ENCODE measurements at places on chromosomes 7 and 10.

GRCh38 chr10:48798481-48799254, 114.0 kb downstream of the WDFY4 start:
- DNase-seq: no peak

GRCh38 chr10:104297697-104298660, 29.0 kb downstream of the GSTO2 start:
- DNase-seq: no peak

DNA sequence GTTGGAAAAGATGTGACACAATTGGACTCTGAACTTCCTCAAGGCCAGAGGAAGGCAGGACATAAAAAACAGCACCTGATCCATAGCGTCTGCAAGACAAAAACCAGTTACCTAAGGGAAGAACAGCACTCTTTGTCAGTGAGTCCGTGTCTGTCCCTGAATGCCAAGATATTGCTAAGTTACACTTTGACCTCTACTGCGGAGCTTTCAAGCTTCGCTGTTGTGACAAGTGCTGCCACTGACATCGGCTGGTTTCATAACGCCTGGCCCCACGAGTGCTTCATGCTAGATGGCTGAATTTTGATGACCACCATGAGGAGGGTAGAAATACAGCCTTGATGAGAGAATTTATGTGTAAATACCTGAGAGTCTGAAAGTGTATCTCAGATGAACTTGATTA, 49.7 kb upstream of the JAZF1 start:
- DNase-seq: no peak

DNA sequence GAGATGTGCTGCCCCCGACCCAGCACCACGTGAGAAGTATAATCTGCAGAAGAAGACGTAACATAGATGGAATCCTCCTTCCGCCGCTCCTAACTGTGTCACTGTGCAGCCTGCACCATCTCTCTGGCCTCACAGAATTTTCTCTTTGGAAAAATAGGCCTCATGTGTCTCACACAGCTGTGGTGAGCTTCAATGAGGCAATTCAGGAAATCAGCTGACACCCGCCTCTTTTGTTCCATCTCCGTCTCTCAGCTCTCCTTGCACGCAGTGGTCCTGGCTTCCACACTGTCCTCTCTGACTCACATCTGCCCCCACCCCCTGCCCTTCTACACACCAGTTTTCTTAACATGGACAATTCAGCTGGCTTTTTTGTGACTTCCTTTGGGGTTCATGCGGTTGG, 7.2 kb downstream of the C10orf90 start:
- no peak for DNase-seq

DNA sequence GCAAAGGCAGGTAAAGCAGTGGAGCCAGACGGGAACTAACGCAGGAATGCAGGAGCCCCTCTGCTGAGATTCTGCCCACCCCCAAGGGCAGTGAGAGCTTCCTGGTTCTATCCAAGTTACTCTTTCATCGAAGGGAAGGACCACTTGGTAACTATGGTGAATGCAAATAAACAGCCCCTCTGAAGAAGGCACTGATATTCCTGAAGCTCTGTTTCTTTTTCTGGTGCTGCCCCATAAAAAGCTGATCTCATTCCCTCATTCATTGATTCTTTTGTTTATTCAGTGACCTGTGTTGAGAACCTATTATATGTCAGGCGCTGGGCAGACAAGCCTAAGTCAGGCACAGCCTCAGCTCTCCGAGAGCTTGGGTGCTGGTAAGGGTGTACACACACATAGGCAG, 217.3 kb downstream of the SNX10 start:
- DNase-seq: no peak

DNA sequence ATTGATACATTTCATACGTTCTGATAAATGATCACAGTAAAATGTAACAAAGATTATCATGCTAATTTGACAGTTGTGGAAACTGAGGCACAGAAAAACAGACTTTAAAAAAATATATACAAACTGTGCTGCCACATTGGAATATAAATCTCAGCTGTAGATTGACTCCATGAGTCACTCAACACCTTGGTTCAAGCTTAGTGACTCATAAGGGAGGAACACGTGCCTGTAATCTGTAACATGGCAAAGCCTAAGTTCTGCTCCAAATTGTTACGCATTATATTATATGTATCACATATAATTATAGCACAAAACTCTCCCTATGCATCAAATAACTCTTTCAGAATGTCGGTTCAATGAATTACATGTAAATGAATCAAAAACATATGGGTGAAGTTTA, 1047.5 kb downstream of the GATA3 start:
- no peak for DNase-seq

DNA sequence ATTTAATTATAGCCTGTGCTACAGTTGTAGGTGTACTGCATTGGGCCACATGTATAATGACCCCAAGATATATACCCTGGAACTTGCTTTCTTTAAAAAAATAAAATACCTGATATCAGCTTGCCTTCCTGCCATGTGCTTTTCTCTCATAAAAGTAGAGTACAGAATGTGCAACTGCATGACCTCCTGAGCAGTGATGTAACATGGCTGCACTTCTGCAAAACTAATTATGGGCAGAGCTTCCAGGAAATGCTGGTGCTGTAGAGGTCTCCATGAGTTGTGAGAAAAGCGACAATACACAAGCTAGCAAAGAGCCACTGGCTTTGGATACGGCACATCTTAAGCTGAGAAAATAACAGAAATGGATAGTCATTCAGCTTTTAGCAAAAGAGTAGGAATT, 6.5 kb upstream of the ERLIN1 start:
- DNase-seq: no peak

DNA sequence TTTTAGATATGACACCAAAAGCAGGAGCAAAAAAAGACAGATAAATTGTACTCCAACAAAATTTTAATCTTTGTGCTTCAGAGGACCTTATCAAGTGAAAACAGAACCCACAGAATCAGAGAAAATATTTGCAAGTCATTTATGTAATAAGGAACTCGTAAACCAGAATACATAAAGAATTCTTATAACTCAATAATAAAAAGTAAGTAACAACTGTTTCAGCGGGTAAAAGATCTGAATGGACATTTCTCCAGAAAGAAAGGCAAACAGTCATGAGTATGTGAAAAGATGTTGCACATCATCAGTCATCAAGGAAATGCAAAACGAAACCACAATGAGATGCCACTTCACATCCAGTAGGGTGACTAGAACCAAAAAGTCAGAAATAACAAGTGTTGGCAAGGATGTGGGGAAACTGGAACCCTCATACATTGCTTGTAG, 167.7 kb upstream of the KCTD7 start:
- no peak for DNase-seq

DNA sequence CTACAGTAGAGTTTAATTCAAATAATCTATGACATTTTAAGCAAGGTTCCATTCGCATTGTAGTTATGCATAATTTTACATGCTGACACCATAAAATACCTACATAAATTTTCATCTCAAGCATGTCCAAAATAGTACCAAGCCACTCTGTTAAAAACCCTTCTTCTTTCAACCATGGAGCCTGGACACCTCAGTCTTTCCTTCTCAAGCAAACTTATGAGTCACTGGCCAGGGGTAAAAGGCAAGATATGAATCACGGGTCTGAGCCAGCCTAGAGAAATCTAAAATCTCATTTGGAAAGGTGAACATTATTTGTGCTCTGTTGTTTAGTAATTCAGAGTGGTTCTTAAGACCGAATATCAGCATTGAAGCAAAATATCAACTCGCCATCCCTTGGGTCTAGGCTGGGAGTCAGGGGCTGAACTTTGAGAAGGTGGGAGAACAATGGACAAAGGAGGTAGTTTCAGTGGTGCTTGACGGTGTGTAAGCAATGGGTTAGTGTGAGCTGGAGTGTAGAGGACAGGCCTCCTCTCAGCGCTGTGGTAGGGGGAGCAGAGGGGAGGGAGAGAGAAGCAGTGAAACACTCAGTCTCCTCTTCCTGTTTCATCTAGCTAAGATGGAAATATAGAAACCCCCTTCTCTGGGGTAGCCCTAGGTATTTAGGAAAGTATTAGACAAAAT, 19.1 kb upstream of the GPAM start:
- DNase-seq: no peak

DNA sequence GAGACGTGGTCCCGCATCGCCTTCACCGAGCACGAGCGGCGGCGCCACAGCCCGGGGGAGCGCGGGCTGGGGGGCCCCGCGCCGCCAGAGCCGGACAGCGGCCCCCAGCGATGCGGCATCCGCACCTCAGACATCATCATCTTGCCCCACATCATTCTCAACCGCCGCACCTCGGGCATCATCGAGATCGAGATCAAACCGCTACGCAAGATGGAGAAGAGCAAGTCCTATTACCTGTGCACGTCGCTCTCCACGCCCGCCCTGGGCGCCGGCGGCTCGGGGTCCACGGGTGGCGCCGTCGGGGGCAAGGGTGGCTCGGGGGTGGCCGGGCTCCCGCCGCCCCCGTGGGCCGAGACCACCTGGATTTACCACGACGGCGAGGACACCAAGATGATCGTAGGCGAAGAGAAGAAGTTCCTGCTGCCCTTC, 737 bp downstream of the CNNM2 start:
- DNase-seq: no peak

DNA sequence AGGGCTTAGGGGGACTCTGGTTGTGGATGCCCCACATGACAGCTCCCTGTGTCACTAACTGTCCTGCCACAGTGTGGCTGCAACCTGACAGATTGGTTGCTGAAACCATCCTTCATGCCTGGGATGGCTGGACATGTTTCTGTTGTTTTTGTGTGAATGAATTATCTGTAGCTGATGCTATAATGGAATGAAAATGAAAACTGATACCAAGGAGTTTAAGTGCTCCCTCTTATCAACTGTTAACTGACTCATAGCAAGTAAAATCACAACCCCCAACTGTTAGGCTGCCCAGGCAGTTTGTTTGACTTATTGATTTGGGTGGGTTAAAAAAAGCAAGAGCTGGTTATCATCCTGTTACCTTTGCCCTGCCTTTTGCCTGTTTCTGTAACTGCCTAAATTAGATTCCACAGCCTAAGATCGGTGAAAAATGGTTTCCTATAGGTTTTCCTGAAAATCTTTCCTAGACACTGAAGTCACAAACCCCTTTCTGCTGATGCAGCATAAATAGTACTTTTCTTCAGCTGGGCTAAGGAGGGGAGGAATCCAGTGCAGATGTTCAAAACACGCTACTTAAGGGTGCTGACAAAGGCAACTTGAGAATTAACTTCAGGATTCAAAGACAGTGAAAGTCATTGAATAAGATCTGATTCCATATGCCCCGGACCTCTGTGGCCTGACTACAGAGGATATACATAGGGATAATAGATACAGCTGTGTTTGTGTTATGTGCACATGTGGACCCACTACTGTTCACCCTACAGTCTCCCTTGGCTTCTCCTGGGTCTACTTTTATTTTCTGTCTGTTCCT, 5.7 kb downstream of the FRAT2 start:
- DNase-seq: no peak

DNA sequence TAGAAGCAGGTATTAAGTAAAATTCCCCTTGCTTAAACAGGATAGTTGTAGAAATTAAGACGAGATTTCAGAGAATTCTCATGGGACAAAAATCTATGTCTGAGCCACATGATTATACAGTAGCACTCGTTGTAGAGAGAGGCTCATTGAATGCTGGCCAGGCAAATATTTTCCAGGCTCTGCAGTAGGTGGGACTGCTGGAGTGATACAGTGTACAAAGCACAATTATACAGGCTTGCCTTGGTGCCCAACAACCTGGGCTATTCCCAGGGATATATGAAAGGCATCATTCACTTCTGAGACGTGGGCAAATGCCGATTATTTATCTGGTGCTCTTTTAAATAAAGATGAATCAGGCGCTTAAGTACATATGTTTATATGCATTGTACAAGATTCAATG, 380.6 kb downstream of the PHTF2 start:
- DNase-seq: no peak

- no peak for DNase-seq
These were observed 63.0 kb downstream of the VAX1 start for GRCh38 chr10:117075064-117075463.

DNA sequence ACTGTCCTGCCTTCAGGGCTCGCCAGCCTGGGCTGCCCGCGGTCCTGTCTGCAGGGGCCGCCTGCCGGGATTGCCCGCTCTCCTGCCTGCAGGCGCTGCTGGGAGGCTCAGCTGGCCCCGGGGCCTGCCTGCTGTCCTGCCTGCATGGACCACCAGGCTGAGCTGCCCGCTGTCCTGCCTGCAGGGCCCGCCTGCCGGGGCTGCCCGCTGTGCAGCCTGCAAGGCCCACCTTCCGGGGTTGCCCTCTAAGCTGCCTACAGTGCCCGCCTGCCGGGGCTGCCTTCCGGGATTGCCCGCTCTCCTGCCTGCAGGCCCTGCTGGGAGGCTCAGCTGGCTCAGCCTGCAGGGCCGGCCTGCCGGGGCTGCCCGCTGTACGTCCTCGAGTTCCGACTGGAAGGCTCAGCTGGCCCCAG, 164.4 kb downstream of the GLRX3 start:
- DNase-seq: no peak

GRCh38 chr10:78764436-78764835, 304.3 kb upstream of the ZMIZ1 start:
- DNase-seq: no peak

GRCh38 chr7:126483972-126484371, 768.8 kb downstream of the GRM8 start:
- DNase-seq: no peak

DNA sequence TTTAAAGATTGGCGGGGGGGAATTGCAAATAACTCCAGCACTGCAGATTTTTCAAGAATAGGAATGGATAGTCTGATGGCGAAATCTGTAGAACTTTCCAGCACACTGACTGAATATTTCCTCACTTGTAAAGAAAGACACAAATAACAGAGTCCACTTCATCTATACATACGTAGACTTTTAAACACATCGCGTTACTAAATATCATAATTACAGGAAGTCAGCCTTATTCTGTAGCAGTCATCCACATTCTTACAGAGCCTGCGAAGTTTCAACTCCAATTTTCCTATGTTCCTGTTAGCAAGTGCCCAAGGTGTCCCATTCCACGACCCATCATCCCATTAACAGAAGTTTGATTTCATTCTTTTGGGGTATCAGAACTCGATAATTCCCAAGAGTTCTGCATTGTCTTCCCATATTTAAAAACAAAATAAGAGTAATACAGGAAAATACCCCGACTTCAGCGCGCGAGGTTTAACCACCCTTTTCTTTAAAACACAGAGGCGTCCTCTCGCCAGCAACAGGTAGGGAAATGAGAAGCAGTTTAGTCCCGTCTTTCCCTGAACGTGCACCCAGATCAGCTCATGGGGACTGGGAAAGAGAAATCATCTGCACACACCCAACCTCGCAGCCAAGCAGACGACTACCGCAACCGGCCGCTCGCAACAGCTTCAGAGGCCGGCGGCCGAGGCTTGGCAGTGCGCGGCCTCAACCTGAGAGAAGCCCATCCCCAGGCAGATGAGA, 880 bp downstream of the HERC4 start:
- DNase-seq: no peak

GRCh38 chr7:75762350-75762917, 9.6 kb downstream of the CCL26 start:
- DNase-seq: no peak

All from stimulated activated CD8-positive, alpha-beta memory T cell treated with anti-CD3 and anti-CD28 coated beads, Interleukin-2, amount 100 ng/mL, for 1 hour (primary cell).